ENCODE measurements at places on chromosomes 6 and 20.
A peak's percentile ranks its signal among the peaks of the same experiment; 100 is the strongest.

GRCh38 chr6:53854843-53855567 lies 60.2 kb downstream of the LRRC1 start:
- no peak for DNase-seq

- no peak for DNase-seq
Measured at GRCh38 chr6:163634211-163635171, 220.0 kb downstream of the QKI start.

- DNase-seq = no peak
Measured at GRCh38 chr6:26439151-26440125, 866 bp upstream of the BTN3A3 start.

DNA sequence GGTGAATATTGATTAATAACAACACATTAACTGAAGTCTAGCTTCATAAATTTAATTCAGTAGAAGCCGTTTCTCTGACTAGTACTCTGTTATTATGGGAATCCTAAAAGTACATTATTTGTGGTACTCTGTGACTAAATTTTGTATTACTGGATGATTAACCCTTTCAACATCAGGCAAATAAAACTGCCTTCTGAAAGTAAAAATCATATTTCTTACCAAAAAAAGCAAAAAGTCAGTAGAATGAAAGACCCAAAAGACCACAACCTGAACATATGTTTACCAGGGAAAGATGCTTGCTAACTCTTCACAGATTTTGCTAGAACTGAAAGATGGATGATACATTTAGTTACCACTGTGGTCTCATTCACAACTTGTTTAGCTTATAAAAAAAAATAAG lies 73.2 kb downstream of the AHI1 start:
- DNase-seq = no peak

DNA sequence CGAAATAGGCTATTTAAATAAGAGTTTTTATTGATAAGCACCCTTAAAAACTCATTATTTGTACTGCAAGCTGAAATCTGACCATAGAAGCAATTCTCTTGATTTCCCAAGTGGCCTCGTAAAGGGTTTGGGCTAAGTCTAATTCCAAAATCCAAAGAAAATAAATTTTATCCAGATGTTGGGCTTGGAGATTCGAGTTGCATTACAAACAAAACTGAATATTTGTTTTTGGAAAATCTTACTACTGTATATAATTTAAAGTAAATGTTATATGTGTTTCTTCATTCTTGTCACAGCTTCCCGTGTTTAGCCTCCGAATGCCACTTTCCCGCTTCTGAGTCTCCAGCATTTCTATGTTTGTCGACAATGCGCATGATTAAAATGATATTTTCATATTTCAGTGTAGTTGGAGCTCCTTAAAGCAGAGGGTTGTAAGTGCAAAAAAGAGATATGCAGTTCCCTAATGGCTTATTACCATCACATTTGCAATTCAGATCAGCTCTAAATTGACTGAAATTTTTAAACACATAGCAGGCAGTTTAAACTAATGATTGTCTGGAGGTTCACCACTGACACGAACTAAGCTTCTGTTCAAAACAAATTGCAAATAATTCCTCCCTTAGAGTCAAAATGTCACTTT lies 47.0 kb downstream of the PRL start:
- DNase-seq = no peak

GRCh38 chr6:44386364-44386928 lies 1.1 kb upstream of the CDC5L start:
- no peak for DNase-seq

- DNase-seq = peak; percentile 86
Measured at GRCh38 chr20:10596710-10597121, 77.1 kb downstream of the JAG1 start.

GRCh38 chr6:168599118-168599494 lies 158.1 kb downstream of the SMOC2 start:
- DNase-seq = no peak
